ENCODE measurements at places on chromosomes 3 and 15.
A peak's percentile ranks its signal among the peaks of the same experiment; 100 is the strongest.

DNA sequence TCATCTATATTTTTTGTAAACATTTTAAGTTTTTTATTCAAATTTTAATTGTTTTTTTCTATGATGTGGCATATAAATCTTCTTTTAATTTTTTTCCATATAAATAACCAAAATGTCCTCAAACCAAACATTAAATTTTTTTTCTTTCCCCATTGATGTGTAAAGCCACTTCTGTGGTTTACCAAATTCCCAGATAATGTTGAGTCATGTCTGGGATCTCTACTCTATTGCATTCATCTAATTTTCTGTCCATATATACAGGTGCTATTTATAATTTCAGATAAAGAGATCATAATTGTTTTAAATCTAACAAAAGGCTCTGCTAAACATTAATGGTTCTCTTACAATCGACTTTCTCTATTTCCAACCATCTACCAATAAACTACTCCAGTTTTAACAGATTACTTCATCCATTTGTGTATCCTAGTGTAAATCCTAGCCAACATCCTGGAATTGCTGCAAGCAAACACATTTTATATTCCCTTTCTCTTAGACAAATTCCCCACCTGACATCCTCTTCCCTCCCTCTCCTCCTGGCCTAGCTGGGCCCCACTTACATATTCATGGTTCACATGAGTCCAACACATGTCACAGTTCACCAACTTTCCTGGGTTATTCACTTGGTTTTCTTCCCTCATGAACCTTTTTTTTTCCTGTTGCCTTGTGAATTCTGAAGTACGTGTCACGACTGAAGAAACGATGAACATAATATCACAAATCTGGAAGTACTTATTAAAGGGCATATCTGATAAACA lies 368.0 kb upstream of the AGTR1 start:
- no peak for DNase-seq

- no peak for DNase-seq
Observed at GRCh38 chr3:5974630-5975322, 787.3 kb downstream of the EDEM1 start.

GRCh38 chr3:81985996-81986723 lies 224.7 kb upstream of the GBE1 start:
- no peak for DNase-seq

DNA sequence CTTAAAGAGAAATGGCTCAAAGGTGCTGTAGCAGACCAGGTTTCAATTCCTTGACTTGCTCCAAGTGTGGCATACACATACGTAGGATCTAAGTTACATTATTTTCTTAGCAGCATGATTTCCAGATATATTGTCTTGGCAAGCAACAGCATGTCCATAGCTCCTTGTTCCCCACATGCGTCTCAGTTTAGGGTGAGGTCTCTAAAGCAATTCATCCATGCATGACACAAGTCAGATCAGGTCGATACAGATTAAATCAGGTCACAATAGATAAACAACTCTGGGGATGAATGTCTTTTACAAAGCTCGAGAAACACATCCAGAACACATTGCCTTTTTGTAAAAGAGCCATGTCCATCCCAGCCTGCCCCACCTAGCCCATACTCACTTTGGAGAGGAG lies 108.9 kb upstream of the ABHD17C start:
- DNase-seq, result no peak

- DNase-seq, result peak; percentile 51
Observed at GRCh38 chr3:158152186-158152585, 42.3 kb downstream of the RSRC1 start.

GRCh38 chr3:4897765-4898453 lies 81.3 kb upstream of the BHLHE40 start:
- no peak for DNase-seq

DNA sequence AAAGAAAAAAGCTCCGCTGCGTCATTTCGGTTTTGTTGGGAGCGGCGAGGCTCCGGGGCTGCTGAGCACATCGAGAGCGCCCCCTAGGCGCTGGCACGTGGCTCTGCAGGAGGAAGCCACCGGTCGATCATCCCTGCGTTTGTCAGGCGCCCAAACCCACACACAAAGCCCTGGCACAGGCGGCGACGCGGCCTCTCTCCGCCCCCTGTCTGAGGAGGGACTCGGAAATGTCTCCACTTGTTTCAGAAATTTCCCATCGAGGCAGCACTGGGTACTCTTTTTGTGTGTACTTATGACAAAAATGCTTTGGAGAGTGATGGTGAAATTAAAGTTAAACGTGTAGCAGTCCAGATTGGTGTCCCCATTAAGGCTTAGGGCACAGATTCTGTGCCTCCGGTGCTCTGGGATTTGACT lies 407.3 kb upstream of the ONECUT1 start:
- peak; percentile 67 for DNase-seq

DNA sequence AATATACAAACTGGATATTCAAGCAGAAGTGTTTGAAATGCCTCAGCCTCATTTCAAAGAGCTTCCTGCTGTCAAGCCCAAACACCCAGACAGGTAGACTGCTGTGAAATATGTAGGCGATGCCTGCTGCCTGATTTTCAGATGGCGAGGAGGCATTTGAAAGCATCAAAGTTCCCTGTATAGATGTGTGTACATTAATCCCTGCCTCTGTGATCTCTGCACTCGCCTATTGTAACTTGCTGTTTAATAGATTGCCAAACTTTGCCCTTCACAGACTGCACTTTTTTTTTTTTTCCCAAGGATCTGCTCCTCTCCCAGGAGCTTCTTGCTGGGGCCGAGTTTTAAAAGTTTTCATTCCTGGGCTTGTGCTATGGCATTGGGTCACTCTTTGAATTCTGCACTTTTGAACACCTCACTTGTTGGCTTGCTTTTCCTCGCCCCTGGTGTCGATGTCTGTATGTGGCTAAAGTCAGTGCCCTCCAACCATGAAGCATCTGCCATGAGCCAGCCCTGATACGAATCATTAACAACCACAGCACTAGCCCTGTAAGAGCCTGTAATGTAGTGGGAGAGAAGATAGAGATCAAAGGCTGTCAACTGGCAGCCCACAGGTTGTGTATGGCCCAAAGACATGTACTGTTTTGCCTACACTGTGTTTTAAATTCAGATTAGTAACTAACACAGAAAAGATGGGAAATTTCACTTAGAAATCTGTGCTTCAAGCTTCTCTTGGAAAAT lies 287.6 kb upstream of the ICE2 start:
- DNase-seq, result no peak

DNA sequence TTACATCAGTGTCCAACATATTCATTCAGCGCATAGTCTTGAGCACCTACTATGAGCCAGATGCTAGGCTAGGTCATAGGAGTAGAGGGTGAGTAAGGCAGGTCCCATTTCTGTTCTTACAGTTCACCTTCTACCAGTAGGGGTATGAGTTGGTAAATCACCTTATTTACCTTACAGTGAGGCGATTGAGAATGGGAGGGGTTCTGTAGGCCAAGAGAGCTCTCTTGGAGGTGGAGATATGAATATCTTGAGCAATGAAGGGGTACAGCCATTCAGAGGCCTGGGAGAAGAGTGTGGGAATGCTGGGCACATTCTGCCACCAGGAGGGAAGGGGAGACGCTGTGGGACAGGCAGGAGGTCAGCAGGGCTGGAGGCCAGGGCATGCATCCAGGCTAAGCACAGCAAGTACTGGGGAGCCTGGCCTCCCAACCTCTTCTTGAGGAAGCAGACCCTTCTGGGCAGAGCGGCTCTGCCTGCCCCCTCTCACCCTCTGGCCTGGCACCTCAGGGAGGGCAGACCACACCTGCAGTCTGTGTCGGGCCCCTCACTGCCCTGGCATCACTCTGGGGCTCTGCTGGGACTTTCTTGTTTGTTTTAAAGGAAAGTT lies 123.4 kb downstream of the EEFSEC start:
- DNase-seq, result no peak
